ENCODE measurements at places on chromosomes 11 and 22.

DNA sequence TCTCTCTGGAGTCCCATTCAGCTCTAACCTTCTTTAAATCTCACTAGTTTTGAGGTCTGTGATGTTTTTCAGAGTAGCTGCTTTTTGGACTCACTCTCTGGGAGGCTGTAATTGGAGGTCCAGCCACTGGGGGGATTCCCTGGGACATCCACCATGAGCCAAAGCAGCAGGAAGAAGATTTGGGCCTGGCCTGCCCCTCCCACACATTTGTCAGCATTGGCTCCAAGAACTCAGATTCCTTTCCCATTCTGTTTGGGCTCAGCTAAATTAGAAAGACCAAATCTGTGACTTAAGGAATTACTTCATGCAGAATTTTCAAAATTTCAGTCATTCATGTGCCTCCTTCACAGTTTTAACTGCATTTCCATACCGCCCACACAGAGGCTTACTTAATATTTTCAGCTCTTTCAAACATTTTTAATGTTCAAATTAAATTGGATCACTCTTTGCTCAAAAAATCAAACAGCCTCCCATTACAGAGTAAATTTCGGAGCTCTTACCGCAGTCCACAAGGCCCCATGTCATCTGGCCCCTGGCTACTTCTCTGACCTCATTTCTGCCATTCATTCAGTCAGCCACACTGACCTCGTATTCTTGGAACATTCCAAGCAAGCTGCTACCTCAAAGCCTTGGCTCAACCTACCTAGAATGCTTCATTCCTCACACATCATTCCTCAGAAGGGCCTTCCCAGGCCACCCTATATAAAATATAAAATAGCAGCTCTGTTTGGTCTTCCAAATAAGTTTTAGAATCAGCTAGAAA is 54.5 kb upstream of the RRAS2 start:
- no peak for DNase-seq

DNA sequence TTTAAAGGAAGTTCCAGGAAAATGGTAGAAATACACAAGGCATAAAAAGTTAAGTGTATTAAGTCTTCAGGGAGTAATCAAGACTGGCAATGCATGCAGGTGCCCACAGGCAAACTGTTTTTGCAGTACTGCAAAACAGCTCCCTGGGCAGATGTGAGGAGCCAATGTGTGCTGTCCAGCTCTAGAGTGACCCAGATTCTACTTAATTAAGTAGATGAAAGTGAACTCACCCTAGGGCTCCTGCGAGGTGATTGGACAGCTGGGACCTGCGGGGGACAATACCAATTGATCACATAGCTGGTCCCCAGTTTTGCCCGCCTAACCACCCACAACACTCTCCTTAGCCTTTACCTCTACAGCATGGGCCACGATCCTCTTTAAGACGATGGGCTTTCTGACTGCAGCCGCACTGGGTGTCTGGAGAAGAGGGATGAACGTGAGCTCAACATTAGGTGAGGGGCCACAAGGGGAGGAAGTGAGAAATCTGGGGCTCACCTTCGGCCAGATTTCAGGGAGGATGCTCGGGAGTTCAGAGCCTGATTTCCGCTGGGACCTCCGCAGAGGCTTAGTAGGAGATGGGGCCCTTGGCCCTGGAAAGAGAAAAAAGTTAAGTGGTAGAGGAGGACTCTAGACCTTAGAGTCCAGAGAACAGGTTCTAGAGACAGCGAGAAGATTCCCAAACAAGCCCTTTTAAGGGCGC is 556 bp downstream of the CDCA5 start:
- DNase-seq, result no peak

DNA sequence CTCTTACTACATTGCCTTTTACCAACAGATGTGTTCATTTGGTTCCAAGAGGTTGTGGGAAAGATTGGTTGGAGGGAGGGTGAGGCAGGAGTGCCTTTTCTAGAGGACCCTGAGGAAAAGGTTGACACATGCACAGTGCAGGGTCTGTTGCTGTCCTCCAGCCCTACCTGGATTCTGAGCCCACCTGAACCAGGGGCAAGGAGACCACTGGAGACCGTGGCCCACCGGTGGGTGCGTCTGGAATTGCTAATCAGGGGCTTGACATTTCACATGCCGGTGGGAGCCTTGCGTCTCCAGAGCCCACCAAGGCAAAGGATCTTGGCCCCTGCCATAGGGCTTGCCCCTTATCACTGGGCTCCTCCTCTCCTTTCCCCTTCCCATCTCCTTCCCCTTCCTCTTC is 80.4 kb upstream of the ZBED5 start:
- no peak for DNase-seq

DNA sequence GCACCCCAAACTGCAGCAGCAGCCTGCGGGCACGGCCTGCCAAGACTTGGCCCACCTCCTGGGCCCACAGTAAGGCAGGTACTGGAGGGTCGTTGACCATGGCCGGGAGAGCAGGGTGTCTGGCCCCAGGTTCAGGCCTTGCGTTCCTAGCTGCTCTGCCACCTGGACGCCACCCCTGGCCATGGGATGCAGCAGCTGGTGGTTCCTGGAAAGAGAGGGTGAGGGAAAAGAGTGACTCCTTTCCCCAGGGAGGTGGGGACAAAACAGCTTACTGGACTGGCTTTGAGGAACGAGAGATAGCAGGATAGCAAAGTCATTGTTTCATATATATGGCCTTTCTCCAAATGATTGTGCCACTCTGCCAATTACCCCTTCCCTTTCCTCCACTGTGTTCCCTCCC is 1.8 kb downstream of the BSCL2 start:
- DNase-seq, result no peak

DNA sequence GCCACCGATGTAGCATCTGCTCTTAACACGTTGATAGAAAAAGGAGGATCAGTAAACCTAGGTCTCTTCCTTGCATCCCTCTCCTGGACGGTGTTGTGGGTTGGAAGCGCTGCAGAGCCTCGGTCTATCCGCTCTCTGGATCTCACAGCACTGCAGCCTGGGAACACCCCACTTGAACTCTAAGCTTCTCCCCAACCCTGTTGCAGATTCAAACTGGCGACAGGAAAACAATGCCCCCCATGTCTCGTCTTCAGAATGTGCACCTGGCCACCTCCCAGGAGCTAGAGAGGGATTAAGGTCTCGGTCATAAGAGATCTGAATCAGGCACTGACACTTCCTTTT is 454 bp downstream of the TMEM218 start:
- peak; percentile 5 for DNase-seq

- DNase-seq, result no peak
Observed at GRCh38 chr11:2122222-2122906, 16.8 kb downstream of the IGF2 start.

GRCh38 chr22:27834364-27835185 is 33.0 kb upstream of the MN1 start:
- DNase-seq, result no peak

DNA sequence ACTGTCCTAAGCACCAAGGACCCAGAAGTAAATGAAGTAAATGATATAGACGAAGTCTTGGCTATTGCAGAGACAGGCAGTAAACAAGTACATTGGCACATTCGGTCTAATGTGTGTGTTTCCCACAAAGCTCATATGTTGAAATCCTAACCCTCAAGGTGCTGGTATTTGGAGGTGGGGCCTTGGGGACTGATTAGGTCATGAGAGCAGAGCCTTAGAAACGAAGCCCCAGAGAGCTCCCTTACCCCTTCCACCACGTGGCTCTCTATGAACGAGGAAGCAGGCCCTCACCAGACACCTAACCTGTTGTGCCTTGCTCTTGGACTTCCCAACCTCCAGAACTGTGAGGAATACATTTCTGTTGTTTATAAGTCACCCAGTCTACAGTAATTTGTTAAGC is 14.9 kb downstream of the CLMP start:
- no peak for DNase-seq

GRCh38 chr11:76735841-76736240 is 47.3 kb upstream of the TSKU start:
- no peak for DNase-seq

DNA sequence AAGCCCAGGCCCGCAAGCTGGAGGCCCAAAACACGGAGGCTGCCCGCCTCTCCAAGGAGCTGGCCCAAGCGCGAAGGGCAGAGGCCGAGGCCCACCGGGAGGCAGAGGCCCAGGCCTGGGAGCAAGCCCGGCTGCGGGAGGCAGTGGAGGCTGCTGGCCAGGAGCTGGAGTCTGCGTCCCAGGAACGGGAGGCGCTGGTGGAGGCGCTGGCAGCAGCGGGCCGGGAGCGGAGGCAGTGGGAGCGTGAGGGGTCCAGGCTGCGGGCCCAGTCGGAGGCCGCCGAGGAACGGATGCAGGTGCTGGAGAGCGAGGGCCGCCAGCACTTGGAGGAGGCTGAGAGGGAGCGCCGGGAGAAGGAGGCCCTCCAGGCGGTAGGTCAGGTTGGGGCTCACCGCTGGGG is 4.8 kb downstream of the CCDC88B start:
- no peak for DNase-seq

GRCh38 chr11:45258982-45259530 is 27.1 kb downstream of the SYT13 start:
- no peak for DNase-seq

DNA sequence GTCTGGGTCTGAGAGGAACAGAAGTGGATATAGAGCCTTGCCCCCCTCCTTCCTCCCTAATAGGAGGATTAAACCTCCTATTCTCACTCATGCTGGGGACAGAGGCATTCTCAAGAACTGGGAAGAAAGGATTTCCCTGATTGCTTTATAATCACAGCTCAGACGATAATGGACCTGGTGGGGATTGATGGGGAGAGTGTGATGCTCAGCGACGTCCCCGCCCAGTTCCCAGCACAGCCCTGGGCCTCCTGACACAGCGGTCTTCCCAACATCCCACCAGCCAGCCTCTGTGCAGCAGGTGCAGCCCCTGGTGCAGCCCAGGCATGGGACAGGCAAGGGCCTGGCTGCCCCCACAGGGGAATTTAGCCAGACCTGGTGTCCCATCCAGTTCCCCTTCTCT is 28.4 kb downstream of the TRIM29 start:
- no peak for DNase-seq

- no peak for DNase-seq
Observed at GRCh38 chr11:35814720-35815305, 129.0 kb upstream of the LDLRAD3 start.

GRCh38 chr11:74725701-74726100 is 5.5 kb downstream of the CHRDL2 start:
- DNase-seq, result no peak
